ENCODE measurements at places on chromosomes 5 and 9.

GRCh38 chr5:72633649-72634048 is 126.4 kb upstream of the ZNF366 start:
- DNase-seq = no peak

GRCh38 chr9:114524247-114524681 is 19.0 kb upstream of the WHRN start:
- DNase-seq = no peak

DNA sequence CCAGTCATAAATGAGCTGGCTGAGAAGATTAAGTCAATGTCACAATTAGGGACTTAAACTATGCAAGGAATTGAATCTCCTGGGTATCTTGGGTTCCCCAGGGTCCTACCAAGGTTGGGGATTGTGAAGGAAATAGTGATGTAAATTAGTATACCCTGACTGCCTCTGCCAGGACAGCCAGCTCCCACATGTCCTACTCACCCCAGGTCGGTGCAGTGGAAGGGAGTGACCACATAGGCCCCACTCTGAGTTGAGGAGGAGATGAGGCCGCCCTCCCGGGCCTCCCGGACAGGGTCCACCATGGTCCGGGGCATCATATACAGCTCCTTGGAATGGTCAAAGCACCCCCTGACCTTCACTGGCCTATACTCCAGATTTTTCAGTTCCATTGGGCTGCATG is 2.7 kb downstream of the SURF1 start:
- no peak for DNase-seq

GRCh38 chr9:96500696-96501632 is 51.0 kb downstream of the HABP4 start:
- DNase-seq = no peak

DNA sequence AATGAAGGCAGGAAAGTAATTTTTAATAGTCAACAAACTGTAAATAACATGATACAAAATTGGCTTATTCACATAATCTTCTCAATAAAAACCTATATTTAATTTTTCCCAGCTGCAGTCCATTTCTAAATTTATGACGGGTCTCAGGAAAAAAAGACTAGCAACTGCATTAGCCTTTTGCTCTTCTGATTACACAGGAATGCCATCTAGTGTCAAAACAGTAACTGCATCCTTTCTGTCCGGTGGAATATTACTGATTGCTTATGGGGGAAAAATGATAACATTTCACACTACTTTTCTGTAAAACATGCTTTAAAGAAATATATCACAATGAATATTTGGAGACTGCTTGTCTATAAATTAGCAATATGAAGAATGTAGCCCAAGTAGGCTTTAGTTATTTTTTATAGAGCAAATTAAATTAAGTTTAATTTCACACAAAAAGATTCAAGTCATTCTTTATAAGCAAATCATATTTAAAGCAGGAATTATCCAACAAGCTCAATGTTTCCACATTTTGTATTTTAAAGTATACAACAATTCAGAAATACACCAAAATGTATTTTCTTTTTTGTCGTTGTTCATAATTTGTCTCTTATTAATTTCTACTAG is 534.7 kb downstream of the CDH10 start:
- DNase-seq = peak; percentile 44

GRCh38 chr5:135718151-135718550 is 116.3 kb upstream of the SLC25A48 start:
- DNase-seq = no peak

DNA sequence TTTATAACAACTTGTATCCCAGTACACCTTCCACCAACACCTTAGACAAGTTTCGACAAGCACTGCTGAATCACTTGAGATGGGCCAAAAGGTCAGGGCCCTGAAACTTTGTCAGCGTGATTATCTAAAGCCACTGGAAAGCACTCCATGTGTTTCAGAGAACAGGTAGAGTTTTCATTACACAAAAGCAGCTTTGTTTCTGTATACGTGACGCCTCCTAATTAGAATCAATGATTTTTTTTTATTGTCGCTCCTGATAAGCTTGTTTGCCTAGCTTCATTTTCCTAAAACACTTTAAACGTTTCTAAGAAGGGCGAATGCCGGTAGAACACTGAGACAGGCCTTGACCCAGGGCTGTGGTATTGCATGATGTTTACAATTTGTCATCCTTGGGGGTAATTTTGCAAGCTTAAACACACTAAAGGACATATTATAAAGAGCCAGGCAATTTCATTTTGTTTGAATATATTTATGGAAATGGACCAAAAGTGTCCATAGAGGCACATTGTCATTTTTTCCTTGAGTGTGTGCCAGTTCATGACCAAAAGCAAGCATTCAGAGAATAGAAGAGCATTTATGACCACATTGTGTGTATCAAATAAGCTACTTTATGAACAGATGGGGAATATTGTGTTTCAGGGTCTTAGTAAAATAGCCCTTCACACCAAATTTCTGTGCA is 193.6 kb downstream of the GLIS3 start:
- DNase-seq = no peak

GRCh38 chr5:122756264-122756911 is 18.5 kb upstream of the SNX2 start:
- no peak for DNase-seq

- no peak for DNase-seq
These were observed 42.8 kb downstream of the RAPGEF1 start for GRCh38 chr9:131697097-131697496.

DNA sequence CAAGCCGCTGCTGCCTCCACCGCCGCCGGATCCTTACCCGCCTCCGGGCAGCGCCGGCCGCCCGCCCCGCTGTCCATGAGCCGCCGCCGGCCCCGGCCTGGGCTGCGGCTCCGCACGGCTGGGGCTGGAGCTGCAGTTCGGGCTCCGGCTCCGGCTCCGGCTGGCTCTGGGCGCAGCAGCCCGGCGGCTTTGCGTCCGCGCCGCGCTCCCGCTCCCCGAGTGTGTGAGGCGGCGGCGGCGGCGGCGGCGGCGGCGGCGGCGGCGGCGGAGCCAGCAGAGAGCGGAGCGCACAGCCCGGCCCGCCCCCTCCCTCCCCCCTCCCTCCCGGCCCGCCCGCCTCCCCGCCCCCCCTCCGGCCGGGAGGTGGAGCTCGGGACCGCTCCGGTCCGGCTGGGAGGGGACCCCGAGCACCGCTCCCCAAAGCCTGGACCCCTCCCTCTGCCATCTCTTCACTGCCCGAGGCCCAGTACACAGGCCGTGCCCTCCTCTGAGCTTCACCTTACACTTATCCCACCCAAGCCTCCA is at the start of gene PCDH1:
PCDH1 (minus strand) TSS at position 225 of the 525 bp plus-strand sequence; CDS start at position 77, 148 bp downstream.
- DNase-seq = no peak

DNA sequence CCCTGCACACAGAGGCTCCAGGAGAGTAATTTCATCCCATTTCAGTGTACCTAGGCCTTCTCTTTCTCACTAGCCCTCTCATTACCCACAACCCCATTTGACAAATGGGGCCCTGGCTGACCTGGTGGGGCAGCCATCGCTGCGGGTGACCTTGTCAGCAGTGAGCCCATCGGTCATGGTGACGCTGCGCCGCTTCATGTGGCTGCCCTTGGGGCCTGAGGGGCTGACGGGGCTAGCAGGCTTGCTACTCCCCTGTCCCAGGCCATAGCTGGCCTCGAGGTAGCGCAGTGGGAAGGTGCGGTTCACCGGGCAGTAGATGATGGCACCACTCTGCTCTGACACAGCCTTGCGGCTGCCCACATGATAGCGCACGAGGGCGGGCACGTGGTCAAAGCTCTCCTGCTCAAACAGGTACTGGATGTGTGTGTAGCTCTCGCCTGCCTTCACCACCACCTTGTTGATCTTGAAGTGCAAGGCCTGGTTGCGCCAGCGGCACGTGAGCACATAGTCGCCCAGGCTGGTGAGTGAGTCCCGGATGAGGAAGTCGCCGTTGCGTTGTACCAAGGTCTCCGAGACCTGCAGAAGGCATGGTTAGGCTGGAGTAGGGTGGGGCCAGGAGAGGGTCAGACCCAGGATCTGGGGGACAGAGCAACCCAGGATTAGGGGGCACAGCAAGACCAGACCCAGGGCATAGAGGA is 14.1 kb upstream of the TOR2A start:
- no peak for DNase-seq

GRCh38 chr9:115046199-115046598 is 71.8 kb downstream of the TNC start:
- no peak for DNase-seq

- no peak for DNase-seq
These were observed 76.4 kb upstream of the CKMT2 start for GRCh38 chr5:81156732-81157131.

DNA sequence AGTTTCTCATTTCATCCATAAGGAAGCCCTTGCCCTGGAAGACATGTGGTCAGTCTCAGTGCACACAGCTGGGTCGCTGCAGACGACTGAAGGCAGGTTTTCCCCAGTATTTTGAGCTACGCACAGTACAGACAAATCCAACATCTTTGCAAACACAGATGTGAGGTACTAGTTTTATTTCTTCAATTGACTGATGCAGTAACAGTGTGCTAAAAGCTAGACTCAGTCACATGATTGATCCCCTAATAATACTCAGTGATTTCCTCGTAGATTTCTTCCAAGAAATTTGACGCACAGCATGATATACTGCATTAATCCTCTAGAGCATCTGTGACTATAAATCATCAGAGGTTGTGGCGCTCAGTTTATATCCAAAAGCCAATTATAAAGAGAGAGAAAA is 346.1 kb downstream of the DIRAS2 start:
- DNase-seq = no peak

GRCh38 chr5:96903300-96903699 is 27.0 kb downstream of the ERAP2 start:
- DNase-seq = no peak

DNA sequence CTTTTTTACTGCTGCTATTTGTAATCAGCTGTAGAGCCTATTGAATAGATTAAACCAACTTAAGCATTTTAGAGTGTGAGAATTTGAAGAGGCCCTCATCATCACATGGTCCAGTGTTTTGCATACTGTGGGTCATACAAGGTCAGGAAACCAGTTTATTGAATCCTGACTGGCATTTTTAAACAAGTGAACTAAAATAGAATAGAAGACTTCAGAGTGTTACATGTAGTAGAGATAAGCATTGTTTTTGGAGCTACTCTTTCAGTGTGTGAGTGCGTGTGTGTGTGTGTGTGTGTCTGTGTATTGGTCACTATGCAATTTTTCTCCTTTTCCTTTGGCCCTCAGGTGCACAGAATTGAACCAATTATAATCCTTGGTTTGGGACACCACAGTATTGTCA is 114.4 kb downstream of the SLC28A3 start:
- DNase-seq = no peak

GRCh38 chr5:178117923-178118701 is 4.8 kb downstream of the N4BP3 start:
- no peak for DNase-seq

DNA sequence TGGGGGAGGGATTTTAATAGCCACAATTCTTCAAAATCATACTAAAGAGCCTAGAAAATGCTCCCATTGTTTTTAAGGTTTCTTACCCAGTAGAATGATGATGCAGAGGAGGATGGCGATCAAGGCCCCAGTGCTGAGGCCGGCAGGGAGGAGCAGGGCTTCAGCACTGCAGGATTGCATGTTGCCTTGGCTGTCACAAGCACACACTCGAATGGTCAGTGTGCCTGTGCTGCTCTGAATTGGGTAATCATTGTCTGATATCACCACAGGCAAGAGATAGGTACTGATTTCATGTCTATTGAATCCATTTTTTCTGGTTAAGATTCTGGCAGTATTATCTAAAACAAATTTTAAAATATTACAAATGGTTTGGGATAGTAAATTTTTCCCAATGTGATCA is 153.3 kb downstream of the CDH10 start:
- DNase-seq = no peak

DNA sequence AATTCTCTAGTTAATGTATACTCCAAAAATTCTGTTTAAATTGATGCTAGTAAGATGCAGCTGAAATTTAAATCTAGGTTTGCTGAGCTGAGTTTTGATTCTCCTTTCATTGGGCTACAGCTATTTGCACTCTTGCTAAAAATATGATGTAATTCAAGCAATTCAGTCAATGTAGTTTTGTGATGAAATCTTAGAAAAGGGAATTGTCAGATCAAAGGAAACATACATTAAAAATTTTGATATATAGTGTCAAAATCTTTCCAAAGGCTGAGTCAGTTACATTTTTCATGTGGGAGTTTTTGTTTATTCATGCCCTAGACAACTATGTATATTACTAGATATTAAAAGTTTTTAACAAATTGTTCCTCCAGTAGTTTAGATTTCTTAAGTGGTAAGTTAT is 334.9 kb upstream of the DAB2 start:
- DNase-seq = no peak

- DNase-seq = no peak
These were observed 20.8 kb downstream of the LHFPL2 start for GRCh38 chr5:78627766-78628165.

- no peak for DNase-seq
These were observed 460.8 kb downstream of the CDH10 start for GRCh38 chr5:24183981-24184380.

GRCh38 chr9:133137451-133138231 is 16.6 kb upstream of the RALGDS start:
- DNase-seq = no peak

DNA sequence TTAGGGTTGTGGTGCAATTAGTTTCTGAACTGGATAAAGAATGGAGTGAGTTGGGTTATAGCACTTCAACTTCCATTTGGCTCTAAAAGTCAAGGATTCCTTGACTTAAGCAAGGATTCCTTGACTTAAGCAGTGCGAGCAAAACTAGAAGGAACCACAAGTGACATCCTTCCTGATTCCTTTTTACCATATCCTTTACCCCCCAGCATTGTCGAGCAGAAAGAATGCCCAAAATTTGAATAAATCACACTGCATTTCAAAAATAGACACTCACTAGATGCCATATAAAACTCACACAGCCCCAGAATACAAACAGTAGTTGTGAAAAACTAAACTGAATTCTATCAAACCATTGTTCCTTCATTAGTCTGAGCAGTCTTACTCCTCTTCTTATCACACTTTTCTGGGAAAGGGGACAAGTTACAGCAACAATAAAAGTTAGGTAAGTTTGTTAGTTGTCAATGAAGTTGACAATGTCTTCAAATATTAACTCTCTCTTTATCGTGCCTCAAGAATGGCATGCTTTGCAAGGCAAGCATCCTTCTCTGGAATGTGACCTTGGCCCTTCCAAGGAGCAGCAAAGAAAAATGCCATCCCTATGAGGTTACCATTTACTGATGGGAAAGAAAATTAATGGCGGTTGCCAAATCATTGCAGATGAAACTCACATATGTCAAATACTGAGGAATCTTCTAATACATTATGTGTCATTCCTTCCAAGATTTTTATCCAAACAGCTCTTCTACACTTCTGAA is 273.3 kb upstream of the ANKRD55 start:
- DNase-seq = no peak

GRCh38 chr5:3943859-3944258 is 348.2 kb downstream of the IRX1 start:
- no peak for DNase-seq

GRCh38 chr9:130666393-130667119 is 2.2 kb downstream of the PRDM12 start:
- DNase-seq = no peak

DNA sequence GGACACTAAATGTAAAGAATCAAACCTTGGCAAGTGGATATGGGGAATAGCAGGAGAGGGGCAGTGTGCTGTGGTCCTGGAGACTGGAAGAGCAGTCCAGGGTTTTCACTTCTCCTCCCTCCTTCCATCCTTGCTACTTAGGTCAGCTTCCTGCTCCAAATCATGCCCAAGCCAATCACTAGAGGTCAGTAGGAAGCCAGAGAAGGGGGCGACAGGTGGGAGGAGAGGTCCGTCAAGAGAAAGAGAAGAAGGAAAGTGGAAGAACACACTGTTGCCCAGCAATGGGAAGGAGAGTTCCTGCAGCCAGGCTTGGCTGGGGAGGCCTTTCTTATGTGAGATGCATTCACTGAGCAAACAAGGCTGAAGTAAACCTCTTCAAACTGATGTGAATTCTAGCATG is 289.6 kb downstream of the DTWD2 start:
- DNase-seq = no peak

GRCh38 chr5:1380011-1380817 is 35.3 kb upstream of the CLPTM1L start:
- no peak for DNase-seq
